Activated gamma-delta T cell treated with Interleukin-2 at 50 U/mL for 16 hours (primary cell): ENCODE measurements at places on chromosomes 16 and 17.

DNA sequence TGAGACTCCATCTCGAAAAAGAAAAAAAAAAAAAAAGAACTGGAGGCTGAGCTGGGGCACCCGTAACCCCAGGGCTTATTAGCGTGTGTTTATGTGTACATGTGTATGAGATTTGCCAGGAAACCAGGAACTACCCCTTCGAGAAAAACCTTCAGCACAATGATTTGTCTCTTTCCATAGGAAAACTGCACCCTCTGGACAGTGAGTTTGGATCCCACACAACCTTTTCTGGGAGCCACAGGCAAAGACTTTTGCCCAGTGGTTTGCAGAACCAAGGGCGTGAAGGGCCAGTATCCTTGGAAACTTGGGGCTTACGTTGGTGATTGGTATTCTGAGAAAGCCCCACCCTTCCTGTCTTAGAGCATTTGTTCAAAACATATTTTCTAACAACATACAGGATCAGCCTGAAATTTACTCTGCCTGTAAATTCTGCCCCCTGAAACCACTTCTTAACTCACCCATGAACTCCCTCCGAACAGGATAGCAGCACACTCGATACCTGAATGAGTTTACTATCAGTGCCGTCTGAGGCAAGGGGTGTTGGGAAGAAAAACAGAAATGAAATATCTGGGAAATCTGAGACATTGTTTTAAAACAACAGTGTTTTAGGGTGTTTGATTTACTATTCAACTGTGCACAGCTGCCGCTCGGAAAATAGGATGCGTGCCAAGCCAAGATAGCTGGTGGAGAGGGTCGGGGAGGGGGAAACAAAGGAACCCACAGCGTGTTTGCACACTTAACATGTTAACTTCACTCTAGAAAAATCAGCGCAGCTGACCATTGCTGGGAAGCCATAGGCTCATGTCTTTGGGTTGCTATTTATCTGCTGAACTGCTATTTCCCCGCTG, 40.2 kb upstream of the MAF start:
- no peak for DNase-seq

DNA sequence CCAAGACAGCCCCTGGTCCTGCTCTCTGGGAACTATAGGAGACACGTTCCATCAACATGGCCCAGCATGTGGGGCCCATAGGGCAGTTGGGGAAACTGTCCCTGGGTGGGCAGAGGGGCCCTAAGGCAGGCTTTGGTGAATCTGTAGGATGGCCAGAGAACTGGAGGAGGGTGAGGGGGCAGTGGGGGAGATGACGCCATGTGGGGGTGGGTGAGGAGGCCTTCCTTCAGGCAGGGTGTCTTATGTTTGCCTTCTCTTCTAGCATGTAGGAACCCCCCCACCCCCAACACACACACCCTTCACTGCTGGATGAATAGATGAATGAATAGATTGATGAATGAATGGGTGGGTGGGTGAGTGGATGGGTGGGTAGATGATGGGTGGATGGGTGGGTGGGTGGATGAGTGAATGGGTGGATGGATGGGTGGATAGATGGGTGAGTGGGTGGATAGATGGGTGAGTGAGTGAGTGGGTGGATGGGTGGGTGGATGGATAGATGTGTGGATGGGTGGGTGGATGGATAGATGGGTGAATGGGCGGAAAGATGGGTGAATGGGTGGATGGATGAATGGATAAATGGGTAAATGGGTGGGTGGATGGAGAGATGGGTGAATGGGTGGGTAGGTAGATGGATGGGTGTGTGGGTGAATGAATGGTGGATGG, 2.5 kb upstream of the CBFA2T3 start:
- no peak for DNase-seq

GRCh38 chr17:78359997-78360370, at the start of gene SOCS3:
TSS of gene SOCS3 (minus strand) at chr17:78360077. CDS start at chr17:78359095, 982 bp downstream.
- peak; percentile 93 for DNase-seq

GRCh38 chr17:57563958-57564357, 181.1 kb downstream of the CCDC182 start:
- DNase-seq, result no peak
